ENCODE measurements at places on chromosomes 12 and 14.

GRCh38 chr14:53330441-53330840 lies 177.3 kb upstream of the DDHD1 start:
- DNase-seq: no peak

- DNase-seq: no peak
These were observed 5.9 kb upstream of the KRT1 start for GRCh38 chr12:52686063-52686462.

GRCh38 chr12:127257366-127257935 lies 1009.5 kb upstream of the TMEM132C start:
- DNase-seq: no peak

DNA sequence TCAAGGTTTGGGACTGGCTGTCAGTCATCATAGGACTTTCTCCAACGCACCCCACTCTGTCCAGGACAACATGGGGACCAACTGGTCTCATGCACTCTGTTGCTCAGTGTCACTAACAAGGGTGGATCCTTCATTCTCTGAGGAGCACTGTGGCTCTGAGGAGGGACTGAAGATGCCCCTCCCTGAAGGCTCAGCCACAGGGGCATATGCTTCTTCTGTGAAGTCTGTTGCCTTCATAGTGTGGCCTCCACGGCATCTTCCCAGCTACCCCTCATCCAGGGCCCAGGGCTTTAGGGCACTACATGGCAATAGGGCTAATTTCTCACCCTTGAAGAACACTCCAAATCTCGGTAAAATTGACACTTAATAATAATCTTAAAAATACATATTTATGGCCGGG lies 14.3 kb upstream of the IFI27L2 start:
- no peak for DNase-seq

GRCh38 chr12:66272650-66273049 lies 29.6 kb upstream of the HELB start:
- DNase-seq: no peak

DNA sequence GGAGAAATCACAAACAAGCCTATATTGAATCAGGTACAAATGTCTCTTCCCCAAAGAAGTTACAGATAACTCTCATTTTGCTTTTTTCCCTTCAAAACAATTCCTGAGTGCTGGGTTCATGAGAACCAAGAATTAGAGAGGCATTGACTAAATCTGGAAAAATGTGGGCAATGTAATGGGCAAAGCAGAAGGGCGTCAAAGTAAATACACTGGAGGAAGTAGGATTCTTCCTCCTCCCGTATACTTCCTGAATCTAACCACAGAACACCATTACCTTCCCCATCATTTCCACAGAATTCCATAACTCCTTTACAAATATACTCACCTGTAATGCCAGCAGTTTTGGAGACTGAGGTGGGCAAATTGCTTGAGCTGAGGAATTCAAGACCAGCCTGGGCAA lies 3.0 kb upstream of the RBMS2 start:
- peak; percentile 27 for DNase-seq

- DNase-seq: no peak
These were observed 249.1 kb downstream of the AKAP6 start for GRCh38 chr14:32578181-32578580.

DNA sequence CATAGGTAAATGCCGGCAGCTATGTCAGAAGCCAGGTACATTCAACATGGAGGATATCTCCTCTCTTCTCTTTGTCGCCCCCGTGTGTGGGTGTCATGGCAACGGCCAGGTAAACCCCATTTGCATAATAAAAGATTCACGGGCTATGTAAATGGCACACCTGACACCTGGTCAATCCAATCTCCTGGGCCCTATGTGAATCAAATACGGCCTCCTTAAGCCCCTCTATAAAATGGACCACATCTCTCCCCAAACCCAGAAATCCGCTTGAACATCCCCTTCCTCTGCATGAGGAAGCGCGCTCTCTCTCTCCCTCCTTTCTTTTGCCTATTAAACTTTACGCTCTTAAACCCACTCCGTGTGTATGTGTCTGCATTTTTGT lies 363.7 kb downstream of the SOX5 start:
- DNase-seq: no peak

DNA sequence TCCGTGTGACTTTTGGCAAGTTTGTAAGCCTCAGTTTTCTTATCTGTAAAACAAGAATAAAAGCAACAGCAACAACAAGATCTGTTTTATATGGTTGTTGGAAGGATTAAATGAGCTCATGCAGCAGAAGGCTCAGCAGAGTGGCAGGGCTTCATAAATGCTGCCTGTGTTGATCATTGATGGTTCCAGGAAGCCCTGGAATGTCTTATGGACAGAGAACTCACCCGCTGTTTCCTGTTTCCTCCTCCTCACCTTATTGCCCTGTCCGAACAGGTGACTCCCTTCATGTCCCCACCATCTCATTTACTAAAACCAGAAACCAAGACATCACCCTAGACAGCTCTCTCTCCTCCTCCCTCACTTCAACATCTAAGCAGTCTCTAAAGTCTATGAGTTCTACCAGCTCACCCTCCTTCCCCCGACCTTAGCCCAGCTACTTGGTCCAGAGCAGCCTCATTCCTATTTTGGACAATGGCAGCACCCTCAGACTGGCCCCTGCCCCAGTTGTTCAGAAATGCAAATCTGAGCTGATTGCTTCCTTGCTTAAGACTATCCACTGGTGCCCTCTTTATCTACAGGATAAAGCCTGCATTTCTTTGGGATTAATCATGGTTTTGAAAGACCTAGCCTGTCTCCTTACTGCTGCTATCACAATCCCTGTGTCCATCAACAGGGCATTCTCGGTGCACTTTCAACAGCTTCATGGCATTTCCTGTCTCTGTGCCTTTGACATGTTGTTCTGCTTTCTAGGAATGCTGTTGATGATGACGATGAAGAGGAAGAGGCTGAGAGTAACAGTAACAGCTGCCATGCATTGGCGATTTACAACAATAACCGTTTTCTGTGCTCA lies 21.4 kb upstream of the GSG1 start:
- DNase-seq: no peak

DNA sequence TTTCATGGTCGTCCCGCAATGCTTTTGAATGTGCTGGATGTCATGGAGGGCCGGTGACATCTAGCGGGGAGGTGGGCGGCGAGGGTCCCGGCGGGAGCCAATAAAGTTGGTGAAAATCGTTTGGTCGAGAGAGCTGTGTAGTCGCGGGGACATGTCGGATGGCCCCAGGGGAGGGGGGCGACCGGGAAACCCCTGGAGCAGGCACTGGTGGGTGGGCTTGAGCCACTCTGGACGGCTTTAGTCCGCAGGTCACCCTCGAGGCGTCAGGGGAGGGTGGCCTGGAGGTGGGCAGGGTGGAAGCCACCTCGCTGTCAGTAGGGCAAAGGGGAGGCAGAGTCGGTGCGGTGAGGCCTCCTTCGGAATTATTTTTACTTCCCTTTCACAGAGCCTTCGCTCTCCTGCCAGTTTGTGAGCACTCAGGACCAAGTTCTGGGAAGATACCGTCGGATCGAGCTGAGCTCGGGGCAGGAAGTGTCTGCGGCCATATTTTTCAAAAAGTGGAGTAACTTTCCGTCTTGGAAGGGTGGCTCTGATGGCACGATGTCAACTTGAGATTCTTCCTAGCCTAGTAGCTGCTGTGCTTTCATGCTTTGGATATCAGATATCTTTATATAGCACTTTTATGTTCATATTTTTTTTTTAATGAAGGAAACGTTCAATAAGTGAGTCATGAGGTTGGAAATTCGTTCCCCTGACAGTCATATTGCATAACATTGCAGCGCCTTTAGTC lies 28.2 kb downstream of the WBP11 start:
- DNase-seq: peak; percentile 46

GRCh38 chr12:104844123-104844522 lies 114.0 kb downstream of the SLC41A2 start:
- no peak for DNase-seq

- DNase-seq: no peak
These were observed 157.2 kb downstream of the PAX9 start for GRCh38 chr14:36818794-36819384.

DNA sequence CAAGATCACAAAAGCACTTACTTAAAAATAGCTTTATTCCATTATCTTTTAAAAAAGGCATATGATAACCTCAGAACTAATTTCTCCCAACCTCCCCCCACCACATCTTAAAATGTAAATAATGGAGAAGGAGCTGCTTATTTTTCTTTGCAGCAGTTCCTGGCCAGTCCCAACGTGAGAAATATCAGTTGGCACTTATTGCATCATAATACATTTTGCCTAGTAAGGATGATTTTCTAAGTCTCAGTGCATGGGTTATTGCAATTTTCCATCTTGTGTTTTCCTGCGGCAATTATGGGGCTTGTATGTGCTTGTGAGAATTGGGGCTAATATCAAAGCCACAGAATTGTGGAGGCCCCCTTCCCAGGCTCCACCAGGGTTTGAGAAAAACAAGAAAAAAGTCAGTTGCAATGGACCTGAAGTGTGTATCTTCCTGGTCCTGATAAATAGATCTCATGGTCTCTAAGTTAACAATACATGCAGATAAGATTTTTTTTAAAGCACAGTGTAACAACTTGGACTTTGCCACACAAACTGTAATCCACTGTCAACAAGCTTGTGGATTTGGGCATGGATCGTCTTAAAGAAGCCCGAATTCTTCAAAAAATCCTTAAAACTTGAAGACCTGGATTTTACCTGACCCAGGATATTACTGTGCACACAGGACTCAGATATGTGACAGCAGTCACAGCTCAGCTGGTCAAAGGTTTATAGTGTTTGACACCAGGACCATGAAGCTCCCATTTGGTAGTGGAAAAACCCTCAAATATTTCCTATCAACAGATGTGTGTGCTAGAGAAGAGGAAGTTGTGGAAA lies 2.8 kb upstream of the WSB2 start:
- peak; percentile 37 for DNase-seq

- DNase-seq: no peak
These were observed 3.0 kb upstream of the TESC start for GRCh38 chr12:117101953-117102799.

GRCh38 chr14:38122241-38122640 lies 85.5 kb upstream of the SSTR1 start:
- no peak for DNase-seq

DNA sequence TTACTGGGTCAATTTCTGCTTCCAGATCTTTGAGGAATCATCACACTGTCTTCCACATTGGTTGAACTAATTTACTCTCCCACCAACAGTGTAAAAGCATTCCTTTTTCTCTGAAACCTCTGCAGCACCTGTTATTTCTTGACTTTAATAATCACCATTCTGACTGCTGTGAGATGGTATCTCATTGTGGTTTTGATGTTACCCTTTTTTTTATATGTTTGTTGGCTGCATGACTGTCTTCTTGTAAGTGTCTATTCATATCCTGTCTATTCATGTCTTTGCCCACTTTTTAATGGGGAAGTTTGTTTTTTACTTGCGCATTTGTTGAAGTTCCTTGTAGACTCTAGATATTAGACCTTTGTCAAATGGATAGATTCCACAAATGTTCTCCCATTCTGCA lies 324.9 kb downstream of the NAV3 start:
- no peak for DNase-seq

- DNase-seq: no peak
These were observed 769 bp downstream of the EXOC3L4 start for GRCh38 chr14:103095210-103095778.

- no peak for DNase-seq
These were observed 118.7 kb downstream of the BRMS1L start for GRCh38 chr14:35944847-35945246.

- DNase-seq: no peak
These were observed 89.8 kb downstream of the FAR2 start for GRCh38 chr12:29238822-29239291.

- DNase-seq: no peak
These were observed 171.2 kb downstream of the PIWIL1 start for GRCh38 chr12:130508847-130509246.

- DNase-seq: no peak
These were observed 15.9 kb downstream of the ATP6V1D start for GRCh38 chr14:67343601-67344230.

GRCh38 chr14:65077318-65077717 lies 25.0 kb downstream of the MAX start:
- no peak for DNase-seq

DNA sequence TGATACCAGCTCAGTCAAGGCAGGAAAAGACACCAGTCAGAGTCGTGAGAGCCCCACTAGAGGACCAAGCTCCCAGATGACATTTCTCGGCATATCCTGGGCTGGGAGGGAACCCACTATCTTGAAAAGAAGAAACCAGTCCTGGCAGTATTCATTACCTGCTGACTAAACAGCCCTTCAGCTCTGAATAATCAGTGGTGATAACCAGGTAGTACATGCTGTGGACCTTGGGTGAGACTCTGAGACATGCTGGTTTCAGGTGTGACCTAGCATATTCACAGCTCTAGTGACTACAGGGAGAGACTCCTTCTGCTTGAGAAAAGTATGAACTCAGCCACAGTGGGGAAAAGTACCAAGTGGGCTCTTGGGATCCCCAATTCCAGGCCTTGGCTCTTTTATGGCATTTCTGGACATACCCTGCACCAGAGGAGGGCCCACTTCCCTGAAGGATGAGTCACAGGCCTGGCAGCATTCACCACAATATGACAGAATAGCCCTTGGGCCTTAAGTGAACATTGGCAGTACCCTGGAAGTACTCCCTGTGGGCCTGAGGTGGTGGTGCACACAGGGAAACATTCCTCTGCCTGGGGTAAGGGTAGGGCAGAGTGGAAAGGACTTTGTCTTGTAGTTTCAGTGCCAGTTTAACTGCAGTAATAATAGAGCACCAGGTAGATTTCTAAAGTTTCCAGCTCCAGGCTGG lies 82.6 kb upstream of the SLC38A4 start:
- DNase-seq: no peak

DNA sequence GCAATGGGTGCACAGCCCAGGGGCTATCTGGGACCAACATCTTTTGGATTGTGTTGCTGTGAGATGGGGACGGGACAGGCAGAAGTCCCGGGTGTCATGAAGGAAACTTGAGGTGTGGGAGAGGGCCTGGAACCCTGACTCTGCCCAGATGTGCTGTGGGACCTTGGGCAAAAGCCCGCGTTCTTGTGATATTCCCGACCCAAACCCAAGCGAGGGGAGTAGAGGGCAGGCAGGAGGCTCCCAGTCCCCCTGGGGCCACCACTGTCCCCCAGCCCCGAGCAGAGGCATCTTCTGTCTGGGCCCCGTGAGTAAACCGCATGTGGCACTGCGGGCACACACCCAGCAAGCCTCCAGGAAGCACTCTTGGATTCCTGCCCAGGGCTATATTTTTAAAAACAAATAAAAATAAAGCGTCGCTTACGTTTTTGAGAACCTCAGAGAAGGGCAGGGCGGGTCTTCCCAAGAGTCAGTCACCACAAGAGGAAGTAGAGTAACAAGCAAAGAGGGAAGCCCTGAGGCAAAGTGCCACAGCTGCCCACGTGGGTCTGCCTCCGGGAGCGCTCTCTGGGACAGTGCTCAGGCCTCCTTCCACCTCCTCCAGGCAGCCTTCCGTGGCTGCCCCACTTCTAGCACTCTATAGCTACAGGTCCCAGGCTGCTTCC lies 39.5 kb downstream of the BEGAIN start:
- peak; percentile 86 for DNase-seq

DNA sequence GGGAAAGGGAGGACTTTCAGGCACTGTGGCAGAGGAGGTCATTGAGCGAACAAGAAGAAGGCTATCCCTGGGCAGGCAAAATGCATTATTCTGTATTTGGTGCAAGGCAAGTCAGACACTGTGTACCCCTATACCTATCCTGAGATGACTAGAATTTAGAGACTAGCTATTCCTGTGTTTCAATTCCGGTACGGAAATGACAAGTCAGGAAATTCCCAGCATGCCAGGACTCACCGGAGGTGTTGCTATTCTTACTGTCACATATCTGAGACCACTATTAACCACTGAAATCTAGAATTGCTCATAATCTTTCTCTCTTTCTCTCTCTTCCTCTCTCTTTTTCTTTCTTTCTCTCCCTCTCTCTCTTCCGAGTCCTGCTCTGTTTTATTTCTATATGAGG lies 297.1 kb downstream of the PDZRN4 start:
- no peak for DNase-seq

All from CD14-positive monocyte (primary cell).